ENCODE measurements at places on chromosomes 11 and 22.

DNA sequence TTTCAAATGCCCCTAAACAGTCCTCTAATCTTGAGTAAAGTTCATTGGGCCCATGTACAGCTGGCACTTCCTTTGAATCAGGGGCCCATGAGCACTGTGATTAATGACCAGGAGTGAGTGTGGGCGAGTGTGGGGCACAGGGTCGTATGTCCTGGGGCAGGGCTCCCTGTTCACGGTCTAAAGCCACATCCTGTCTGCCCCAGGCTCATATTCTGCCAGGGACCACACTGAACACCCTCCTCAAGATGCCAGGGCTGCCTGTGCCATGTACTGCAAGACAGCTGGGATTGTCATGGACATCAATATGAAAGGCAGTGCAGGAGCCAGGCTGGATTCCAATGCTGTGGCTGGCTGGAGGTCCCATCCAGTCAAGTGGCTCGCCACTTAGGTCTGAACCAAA, 130.5 kb downstream of the KIRREL3 start:
- DNase-seq, result no peak

- no peak for DNase-seq
Observed at GRCh38 chr11:86067009-86067850, 1.7 kb downstream of the PICALM start.

DNA sequence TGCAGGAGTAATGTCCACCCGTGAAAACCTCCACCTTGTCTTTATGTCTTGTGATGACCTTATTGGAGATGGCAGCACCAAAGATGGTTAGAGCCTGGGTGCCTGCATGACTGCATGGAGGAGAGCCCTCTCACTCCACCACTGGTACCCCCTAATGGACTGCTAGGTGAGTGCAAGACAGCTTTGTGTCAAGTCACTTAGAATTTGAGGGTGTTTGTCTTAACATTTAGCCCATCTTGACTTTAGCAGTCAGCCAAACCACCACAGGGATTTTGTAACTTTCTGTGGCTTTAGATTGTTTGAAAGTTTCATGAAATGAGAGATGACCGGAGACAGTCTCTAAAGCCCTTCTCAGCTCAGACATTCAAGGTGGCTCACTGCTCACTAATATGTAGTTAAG, 232.9 kb upstream of the NCAM1 start:
- no peak for DNase-seq

- DNase-seq, result no peak
Observed at GRCh38 chr11:103069367-103069766, 22.6 kb downstream of the DCUN1D5 start.

DNA sequence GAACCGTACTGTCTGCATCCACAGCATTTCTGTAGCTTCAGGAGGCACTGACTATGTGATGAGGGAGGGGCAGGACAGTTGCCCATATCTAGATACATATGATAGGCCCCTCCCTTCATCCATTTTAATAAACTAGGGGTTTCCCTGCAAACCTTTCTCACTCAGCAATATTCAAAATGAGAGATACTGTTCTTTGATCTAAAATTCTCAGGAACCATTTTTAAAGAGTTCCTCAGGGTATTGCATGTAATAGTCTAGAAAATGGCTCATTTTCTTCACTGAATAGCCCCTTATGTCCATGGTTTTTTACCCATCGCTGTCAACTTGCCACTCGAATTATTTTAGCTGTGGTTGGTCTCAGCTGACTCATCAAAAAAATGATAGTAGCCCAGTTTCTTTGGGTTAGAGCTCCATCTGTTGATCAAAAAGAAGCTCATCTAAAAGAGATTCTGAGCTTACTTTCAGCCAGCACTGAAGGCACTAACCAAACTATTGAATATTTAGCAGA, 37.0 kb upstream of the DNAJB7 start:
- no peak for DNase-seq

- DNase-seq, result no peak
Observed at GRCh38 chr11:4699697-4700435, 2.2 kb upstream of the OR51E2 start.

DNA sequence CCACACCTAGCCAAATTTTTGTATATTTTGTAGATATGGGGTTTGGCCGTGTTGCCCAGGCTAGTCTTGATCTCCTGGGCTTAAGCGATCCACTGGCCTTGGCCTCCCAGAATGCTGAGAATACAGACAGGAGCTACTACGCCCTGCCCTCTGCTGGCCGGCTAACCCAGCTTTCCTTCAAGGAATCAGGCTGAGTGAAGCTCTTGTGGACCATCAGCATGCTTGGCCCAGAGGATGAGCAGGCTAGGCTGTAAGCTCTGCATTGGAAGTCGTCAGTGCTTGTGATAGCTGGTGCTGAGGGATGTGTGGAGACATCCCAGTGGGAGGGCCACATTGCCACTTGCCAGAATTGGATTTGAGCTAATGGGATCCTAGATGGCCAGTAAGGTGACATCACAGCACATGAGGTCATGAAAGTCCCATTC, 60.6 kb downstream of the MED15 start:
- no peak for DNase-seq

GRCh38 chr11:59437770-59438169, 1.5 kb downstream of the OR5A1 start:
- DNase-seq, result no peak

DNA sequence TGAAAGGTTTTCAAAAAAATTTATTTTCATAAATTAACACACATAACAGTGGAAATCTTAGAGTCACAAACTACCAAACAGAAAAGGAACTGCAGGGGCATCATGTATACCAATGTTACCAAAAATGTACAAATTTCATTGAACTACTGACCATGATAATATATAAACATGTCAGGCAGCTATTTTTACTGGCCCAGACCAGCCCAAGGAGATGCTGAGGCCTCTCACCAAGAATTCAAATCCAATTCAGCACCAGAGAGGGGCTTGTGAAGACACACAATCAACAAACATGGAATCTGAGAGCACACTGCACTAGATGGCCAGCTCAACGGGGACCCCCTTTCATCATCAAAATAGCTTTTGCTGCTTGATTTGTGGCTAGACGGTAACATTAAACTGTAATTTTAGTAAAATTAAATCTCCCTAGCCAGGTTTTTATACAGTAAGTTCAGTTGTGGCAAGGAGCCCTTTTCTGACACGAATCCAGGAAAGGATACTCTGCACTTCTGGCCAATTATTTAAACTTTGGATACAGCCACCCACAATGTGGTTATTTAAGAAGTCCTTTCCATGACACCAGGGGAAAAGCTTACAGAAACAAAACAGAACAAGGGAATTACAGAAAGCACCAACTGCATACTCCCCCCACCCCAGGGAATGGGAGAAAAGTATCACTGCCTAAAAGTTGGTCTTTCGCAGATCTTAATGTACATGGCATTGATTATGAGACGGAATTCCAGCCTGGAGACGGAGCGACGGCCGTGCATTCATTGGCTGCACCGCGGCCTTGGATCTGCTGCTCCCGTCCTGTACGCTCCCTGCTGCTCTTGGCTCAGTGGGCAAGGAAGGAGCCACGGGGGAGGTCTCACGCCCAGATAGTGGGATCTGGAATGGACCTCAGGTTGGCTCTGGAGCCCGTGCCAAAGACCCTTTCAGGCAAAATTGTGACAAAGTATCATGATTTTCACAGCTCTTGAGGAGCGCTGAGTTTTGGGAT, 19.6 kb upstream of the PISD start:
- no peak for DNase-seq

DNA sequence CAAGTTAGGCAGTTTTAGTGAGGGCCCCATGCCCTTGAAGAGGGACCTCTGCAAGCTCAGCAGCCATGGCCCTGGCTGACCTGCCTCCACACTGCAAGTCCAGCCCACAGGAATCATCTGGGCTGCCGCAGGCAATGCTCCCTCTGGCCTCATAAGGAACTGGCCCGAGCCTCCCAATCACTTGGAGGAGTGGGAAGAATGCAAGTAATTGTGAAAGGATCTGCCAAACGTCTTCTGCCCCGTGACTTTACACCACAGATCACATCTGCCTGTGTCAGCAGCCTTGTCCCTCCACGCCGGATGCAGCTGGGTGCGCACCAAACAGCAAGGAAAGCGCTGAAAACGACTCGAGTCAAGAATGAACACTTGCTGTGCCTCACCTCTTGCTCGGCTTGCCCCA, 23.8 kb downstream of the OPCML start:
- DNase-seq, result no peak

DNA sequence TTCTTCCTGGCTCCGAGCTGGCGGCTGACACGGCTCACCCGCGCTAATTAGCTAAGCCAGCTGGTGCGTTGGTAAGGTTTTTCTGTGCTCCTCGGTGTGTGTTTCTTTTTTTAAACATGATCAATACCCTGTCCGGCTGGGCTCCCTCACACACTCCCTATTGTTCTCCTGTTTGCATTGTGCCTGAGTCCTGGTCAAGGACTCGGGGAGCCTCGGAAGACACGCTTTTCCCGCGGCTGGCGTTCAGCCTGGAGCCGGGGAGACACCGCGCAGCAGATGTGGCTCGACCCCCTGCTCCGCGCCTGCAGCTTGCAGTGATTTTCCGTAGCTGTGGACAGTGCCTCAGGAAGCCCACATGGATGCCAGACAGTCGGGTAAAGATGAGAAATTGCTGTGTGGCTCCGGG, 454.9 kb upstream of the CADM1 start:
- no peak for DNase-seq

DNA sequence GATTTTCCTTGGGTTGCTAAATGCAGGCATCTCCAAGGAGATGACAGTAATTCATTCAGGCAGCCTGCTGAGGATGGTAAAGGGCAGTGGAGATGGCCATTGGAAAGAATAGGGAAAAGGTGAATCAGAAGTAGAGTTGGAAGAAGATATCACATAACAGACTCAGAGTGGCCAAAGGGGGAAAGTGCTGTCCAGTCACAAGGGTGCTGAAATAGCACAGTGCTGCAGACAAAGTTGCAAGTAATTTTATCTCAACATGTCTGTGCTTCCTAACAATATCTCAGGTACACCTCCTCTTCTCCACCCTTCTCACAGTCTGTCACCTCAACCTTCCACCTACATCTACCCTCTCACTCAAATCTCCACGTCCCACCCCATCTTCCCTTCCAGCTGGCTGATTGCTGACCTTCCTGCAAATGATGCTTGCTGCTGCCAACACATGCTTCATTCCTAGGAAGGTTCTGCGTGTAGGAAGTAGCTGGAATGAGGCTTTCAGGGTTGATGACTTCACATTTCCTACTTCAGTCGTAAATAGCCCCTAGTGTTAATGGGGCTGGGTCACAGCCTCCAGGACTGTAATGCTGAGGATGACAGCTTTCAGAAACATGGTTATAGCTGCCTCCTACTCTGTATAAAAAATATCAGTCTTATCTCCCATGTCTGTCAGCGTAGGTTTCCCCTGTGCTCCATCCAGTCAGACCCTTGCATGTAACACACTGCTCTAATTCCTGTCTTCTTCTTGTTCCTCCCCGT, 123.9 kb downstream of the CTNND1 start:
- no peak for DNase-seq

DNA sequence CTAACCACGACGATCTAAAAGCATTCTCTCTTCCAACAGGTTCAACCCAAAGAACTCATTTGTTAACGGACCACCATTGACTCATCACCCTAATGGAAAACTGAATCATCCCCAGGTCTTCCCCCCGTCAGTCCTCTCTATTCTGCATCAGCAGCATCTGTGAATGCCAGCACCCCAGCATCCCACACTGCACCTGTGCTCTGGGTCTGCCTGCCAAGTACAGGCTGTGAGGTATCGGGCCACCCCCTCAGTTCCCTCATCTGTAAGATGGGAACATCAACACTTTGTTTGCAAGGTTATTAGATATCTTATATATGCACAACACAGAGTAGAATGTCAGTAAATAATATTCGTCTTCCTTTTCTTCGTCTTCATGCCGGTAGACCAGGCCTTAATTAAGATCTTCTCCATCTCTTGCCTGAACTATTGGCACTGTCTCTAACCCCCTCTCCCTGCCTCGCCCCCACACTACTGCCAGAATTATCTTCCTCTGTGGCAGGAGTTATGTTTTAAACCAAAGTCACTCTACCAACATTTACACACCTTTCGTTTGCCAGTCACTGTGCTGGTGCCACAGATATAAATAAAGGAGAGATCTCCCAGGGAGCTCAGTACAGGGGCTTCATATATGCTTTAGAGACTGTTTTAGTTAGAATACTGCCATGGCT, 7.8 kb upstream of the TMPRSS4 start:
- no peak for DNase-seq

GRCh38 chr11:69752890-69753289, 22.3 kb downstream of the FGF4 start:
- DNase-seq, result no peak

GRCh38 chr11:77207019-77207485, 79.0 kb downstream of the MYO7A start:
- DNase-seq, result no peak

DNA sequence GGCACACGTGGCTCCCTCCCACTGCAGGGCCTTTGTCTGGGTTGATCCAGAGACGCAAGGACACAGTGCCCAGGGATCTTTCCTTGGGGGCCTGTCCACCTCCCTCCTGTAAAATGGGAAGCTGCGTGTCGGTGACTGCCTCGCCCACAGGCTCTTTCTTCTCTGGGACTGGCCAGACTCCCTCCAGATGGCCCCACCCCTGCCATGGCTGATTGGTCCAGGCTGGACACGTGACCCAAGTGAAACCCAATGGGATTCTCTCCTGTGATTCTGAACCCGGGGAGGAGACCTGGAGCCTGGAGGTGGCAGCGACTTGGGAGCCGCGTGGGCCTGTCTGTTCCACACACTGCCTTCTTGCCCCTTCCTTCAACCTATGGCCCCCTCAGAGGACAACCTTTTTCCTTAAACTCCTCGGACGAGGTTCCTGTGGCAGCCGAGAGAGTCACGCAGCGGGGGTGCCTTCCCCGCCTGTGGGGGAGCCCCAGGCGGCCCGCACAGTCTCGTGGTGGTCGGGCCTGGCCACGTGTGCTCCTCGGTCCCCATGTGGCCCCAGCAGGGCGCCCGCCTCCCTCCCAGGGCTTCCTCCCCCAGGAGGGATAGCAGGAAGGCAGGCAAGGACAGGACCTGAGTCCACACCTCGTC, 12.4 kb upstream of the MPPED1 start:
- no peak for DNase-seq

DNA sequence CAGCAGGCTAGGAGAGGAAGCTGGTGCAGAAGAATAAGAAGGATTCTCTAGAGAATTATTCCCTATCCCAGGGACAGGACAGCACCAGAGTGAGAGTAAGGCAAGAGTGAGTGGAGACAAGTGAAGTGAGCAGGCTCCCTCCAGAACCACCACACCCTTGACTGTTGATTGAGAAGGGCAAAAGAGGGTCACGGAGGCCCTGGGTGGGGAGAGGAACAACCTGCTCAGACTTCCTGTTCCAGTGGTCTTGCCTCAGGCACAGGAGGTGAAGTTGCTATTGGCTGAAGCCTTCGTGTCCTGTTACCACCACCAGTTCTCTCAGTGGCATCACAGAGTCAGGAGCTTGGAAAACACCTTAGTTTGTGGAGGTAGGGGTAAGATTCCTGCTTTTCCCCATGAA, 51.7 kb upstream of the CCDC89 start:
- DNase-seq, result no peak

DNA sequence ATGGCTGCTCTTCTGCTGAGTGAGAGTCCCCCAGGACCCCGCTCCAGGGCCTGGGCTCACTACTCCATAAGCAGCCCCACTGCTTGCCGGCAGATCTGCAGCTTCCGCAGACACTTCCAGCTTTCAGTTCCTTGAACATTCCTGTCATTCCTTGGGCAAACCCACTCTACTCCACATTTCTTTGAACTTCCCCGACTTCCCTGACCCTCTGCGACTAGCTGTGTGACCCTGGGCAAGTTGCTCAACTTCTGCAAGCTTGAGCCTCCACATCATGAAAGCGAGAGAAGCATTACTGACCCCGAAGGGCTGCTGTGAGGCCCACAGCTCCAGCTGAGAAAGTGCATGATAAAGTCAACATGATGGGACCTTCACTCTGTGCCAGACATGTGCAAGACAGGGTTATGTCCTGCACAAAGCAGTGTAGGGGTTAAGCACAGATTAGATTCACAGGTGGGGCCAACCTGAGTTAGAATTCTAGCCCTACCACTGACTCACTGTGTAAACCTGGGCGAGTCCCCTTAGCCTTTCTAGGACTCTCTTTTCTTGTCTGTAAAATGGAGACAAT, 51.8 kb downstream of the THAP12 start:
- no peak for DNase-seq

All from activated naive CD4-positive, alpha-beta T cell (primary cell).